ENCODE measurements at places on chromosomes 5 and 9.

- no peak for DNase-seq
Measured at GRCh38 chr5:139611703-139612584, 36.2 kb upstream of the CXXC5 start.

GRCh38 chr9:133915534-133916158 lies 76.5 kb downstream of the VAV2 start:
- DNase-seq = no peak

DNA sequence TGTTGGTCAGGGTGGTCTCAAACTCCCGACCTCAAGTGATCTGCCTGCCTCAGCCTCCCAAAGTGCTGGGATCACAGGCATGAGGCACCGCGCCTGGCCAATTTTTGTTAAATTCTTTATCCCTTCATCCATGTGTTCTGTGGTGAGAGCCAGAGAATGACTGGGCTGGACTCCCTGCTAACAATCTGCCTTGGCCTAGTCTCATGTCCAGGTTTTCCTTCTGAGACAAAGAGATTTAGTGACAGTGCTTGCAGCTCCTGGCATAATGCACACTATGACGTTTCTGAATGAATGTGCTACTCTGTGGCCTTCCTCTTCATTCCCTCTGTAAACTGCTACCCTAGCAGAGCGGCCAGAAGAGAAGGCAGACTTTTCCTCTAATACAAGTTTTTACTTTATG lies 79.3 kb downstream of the FOXD1 start:
- no peak for DNase-seq

DNA sequence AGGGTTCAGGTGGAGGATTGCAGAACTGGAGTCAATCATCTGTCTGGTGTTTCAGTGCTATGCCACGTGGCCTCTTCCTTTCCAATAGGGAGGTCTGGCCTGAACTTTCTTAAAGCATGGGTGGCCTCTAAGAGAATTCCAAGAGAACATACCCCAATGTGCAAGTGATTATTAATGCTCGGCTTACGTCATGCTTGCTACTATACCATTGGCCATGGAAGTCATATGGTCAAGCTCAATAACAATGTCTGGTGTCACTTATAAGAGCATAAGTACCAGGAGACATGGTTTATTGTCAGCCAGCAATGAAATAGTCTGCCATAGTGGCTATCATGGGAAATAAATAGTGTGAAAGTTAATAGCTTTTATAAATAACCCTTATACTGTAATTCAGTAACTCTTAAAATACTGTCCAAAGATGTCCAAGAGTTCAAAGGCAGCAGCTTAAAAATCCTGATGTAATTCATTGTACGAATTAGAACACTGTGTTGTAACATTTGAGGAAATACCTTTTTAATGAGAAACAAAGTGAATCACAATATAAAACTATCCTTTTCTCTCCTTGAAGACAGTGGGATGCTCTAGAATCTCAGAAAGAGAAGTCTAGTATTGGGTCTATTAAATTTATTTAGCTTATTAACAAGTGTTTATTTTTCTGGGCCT lies 355.4 kb upstream of the PRR16 start:
- DNase-seq = no peak

DNA sequence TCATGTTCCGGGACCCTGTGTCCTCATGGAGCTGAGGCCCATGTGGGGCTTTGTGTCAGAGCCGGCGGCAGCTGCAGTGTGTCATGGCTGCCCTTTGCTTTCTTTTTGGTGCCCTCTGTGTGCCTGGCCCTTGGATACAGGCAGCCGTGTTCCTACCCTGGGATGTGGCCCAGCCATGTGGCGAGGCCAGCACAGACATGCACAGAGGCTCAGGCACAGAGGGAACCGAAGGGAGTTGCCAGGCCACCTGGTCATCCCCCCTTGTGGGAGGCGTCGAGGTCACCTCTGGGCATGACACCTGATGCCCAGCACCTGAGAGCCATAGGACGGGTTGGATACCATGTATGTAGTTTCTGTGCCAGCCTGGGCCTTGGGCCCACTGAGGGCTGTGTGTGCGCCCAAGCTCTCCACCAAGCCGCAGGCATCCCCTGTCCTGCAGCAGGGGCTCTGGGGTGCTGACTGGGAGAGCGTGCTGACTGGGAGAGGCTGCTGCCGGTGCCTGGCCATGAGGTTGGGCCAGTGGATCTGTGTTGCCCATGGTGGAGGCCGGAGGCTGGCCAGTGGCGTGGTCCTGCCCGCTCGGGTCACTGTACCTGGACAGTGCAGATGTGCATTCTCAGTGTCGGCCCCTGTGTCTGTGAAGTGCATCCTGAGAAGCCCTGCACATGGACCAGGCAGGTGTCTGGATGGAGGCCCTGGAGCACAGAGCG lies 4.8 kb downstream of the NKD2 start:
- no peak for DNase-seq

- no peak for DNase-seq
Measured at GRCh38 chr5:137014731-137015130, 484.4 kb downstream of the SPOCK1 start.

GRCh38 chr9:25205285-25205684 lies 473.0 kb downstream of the TUSC1 start:
- no peak for DNase-seq

GRCh38 chr9:100401042-100401441 lies 25.9 kb upstream of the MSANTD3 start:
- no peak for DNase-seq

DNA sequence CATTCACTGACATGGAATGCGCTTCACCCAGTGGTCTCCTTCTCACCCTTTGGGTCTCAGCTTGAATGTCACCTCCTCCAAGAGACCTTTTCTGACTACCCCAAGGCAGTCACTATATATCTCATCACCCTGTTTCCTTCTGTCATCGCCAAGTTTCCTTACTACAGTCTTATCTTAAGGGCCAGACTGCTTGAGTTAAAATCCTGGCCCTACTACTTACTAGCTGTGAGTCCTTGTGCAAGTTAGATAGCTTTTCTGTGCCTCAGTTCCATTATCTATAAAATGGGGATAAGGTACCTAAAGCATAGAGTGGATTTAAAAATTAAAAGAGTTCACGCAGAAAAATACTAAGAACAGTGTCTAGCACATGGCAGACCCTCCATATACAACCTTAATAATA lies 132.4 kb downstream of the GABBR2 start:
- no peak for DNase-seq

DNA sequence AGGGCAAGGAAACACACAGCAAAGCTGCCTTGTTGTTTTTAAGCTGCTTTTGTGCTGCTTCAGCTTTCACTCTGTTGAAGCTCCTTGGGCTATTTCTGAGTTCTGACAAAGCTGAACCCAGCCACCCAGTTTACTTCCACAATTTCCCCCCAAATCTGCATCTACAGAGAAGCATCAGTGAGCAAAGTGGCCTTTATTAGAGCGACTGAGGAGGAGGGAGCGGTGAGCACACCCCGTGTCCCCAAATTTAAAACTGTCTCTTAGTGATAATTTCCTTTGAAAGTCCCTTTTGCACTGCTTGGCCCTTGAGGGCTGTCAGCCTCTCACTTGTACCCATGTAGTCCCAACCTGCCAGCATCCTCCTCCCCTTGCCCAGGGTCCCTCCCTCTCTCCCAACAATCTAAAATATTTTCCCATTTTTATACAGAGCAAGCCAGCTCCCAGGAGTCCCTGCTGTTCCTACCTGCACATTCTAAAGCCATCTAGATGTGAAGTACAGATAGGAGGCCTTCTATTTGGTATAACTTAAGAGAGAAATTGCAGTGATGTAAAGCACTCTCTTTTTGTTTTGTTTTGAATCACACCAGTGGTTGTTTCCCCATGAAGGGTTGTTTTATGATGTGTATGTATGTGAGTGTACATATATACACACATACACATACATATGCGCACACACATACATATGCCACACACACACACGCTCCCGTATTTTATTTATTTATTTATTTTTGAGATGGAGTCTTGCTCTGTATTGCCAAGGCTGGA lies 313.5 kb downstream of the TLE4 start:
- DNase-seq = no peak

DNA sequence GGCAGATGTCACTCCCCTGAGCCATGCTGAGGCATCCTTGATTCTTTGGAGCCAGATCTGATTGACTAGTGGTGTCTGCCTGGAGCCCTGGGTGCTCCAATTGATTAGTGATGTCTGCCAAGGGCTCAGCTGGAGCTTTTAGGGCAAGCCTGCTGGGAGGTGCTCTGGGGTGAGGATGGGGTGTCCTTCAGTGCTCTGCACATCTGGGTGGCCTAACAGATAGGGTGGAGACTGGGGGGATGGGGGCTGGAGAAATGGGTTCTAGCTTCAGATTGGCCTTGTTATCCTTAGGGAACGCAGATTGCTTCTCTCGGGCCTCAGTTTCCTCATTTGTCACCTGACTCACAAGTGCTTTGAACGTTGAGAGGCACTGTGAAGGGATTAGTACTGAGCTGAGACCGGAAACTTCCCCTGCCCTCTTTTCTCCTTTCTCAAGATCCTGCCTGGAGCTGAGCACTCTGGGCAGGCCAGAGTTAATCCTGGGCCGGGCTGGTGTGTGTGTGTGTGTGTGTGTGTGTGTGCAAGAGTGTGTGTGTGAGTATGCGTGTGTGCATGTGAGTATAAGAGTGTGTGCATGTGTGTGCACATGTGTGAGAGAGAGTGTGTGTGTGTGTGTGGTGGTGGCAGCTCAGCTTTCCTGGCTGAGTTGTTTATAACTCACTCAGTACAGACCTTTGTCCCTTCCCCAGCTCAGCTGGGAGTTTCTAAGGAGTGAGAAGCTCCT lies 5.6 kb upstream of the IER5L start:
- DNase-seq = no peak

- no peak for DNase-seq
Measured at GRCh38 chr9:5850724-5851122, 17.8 kb upstream of the ERMP1 start.

- no peak for DNase-seq
Measured at GRCh38 chr9:2913026-2913425, 69.1 kb upstream of the PUM3 start.

GRCh38 chr5:65967288-65968066 lies 41.1 kb downstream of the ERBIN start:
- DNase-seq = no peak

GRCh38 chr9:131318231-131319085 lies 28.9 kb downstream of the PLPP7 start:
- no peak for DNase-seq

DNA sequence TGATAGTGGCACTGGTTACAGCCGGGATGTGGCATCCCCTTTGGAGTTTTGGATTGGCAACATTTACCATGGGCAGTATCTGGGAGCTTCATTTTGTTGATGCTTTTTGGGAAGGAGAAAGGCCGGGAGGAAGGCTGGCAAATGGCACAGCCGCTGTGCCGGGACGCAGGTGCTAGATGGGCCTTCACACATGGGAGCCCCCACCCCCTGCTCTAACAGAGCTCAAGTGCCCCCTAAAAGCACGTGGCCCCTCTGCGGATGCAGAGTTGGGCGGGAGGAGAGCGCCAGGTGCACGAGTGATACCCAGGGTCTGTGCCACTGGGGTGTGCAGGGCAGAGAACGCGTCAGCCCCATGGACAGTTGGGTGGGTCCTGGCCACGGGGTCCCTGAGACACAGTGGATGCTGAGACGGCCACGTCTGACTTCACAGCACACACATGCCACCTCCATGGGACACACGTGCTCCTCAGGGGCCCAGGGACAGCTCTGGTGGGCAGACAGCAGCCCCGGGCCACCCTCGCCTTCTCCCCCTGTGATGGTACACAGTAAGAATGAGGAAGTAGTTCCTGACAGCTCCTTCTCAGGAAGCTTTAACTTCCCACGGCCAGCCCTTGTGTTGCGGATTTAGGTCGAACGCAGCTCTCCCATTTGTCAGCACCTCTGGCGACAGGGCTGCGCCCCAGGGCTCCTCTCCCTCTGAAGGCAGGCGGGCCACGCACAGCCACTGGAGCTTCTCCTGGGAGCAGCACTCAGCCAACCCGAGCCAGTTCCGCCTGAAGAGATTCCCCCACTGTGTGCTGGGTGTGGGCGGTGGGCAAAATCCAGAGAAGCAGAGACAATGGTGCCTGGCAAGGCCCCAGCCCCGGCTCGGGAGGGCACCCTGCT lies 10.8 kb downstream of the SLC9A3 start:
- DNase-seq = no peak

DNA sequence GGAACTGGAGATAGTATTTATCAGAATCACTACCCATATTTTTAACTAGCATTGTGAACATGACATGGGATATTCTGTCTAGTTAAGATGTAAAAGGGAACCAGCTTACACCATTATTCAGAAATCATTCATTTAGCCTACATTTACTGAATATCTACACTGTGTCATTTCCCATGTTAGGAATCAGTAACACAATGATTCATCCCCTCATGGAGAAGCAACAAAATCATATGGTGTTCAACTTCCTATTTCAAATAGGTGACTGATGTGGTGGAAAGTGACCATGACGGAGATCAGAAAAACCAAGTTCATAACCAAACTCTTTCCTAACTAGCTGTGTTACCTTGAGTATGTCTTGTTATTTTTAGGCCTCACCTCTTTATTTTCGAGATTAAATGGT lies 550.0 kb upstream of the TUSC1 start:
- no peak for DNase-seq

GRCh38 chr5:35212122-35212982 lies 17.9 kb downstream of the PRLR start:
- DNase-seq = no peak

GRCh38 chr5:74538206-74538661 lies 102.3 kb downstream of the ENC1 start:
- no peak for DNase-seq

DNA sequence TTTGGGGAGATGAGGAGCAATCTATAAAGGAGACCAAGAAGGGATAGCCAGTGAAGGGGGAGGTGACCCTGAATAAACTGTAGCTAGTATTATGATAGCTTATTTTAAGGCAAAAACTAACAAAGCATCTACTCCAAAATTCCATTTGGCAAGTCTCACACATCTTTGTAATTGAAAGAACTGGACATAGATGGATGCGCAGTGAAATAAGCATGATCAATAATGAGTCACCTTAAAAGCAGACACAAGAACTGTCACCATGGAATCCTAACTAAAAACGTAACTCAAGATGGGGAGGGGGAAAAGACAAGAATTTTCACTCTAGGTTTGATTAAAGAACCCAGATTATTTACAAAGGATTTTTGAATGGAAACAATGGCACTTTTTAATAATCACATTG lies 164.5 kb downstream of the MED27 start:
- no peak for DNase-seq

DNA sequence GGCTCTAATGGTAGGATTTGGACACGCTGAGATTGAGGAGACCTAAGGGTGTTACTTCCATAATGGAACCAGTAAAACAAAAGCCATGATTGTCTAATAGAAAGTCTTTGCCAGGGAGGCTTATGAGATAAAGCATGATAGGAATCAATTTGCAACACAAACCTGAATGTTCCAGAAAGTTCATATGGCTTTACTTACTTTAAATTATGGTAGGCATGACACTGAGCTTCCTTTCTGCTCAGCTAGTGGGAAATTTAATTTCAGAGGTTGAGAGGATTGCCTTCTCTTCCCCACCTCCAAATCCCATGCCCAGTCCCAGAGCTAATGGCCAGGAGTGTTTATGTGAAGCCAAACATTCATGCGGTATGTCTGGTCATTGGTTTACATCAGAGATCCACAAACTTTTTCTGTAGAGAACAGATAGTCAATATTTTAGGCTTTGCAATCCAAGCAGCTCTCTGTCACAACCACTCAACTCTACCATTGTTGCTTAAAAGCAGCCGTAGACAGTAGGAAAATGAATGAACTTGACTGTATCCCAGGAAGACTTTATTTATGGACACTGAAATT lies 114.5 kb downstream of the UGCG start:
- DNase-seq = no peak

GRCh38 chr9:89477811-89478630 lies 19.9 kb downstream of the SEMA4D start:
- peak; percentile 54 for DNase-seq

- DNase-seq = no peak
Measured at GRCh38 chr9:77601476-77602099, 46.5 kb downstream of the GNA14 start.
